Activated T-helper 1 cell treated with Interleukin-2 at 50 U/mL for 16 hours (primary cell): ENCODE measurements at places on chromosomes 7 and 10.

- no peak for DNase-seq
Observed at GRCh38 chr10:21080261-21080660, 183.2 kb upstream of the NEBL start.

- DNase-seq, result no peak
Observed at GRCh38 chr7:81469869-81470723, 299.8 kb downstream of the HGF start.

DNA sequence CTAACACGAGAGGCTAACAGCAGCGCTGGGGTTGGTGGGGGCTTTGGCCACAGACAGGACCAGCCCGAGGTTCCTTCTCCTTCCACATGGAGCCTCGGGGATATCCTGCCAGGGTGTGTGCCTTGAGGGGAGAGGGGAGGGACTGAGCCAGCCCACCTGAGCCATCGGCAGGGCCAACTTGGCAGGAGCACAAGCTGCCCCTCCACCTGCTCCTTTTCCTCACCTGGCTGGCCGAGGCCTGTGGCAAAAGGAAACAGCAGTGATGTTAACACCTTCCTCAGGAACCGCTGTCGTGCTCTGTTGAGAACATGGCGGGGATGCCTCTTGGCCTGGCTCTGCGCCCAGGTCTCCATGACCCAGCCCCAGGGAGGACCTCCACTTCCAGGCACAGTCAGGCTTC, 255.1 kb upstream of the PPP2R2D start:
- DNase-seq, result no peak

GRCh38 chr7:48875045-48875916, 49.1 kb upstream of the CDC14C start:
- no peak for DNase-seq

DNA sequence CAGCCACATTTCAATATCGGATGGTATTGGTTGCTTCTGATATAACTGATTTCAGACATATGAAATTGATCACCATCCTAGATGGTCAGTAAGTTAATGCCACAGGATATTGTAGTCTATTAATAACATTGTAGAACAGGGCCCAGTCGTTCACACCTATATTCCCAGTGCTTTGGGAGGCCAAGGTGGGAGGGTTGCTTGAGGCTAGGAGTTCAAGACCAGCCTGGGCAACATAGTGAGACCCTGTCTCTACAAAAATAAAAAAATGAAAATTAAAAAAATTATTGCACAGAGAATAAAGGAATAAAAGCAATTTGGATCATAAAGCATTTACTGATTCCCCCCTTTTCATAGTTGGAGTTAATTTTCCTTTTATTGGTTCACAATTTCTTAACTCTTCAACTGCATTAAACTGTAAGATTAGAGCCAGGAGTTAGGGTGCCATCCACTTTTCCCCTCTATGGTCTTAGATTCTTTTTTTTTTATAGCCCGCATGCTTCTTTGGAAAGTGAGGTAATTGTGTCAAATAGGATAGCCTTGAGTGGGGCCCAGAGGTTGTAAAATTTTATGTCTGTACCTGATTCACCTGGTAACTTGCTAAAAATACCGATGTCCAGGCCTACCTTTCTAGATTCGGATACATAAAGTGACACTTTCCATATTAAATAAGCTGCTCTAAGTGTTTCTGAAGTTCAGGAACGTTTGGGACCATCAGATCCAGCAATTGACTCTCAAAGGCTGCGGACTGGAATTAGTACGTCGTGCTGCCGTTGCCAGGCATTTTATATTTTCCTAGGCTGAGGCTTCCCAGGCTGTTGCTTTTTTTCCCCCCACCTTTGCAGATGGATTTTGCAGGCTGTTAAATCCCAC, 24.7 kb downstream of the ADK start:
- DNase-seq, result no peak

- no peak for DNase-seq
Observed at GRCh38 chr10:115321360-115321759, 228.2 kb downstream of the ATRNL1 start.
